ENCODE measurements at places on chromosomes 5 and 9. TPM values are rescaled to one million over a fixed set of nuclear protein-coding genes. Genes with fewer than 3 reads are reported as not detected.

TMEM267 gene
- total RNA-seq = 3.8 TPM

ITK gene
- total RNA-seq = 0.16 TPM

DAPK1 gene
- total RNA-seq = 1.7 TPM

CFAP157 gene
- not detected for total RNA-seq

PCDHGA7 gene
- 1.3 TPM for total RNA-seq

CDH12 gene
- total RNA-seq = not detected

GPR21 gene
- total RNA-seq = 1.3 TPM

WDR38 gene
- not detected for total RNA-seq

KIF4B gene
- not detected for total RNA-seq

CCNO gene
- total RNA-seq = not detected

CDKN2A gene
- 0.65 TPM for total RNA-seq

LHX2 gene
- not detected for total RNA-seq

SLC6A3 gene
- total RNA-seq = not detected

CSF1R gene
- 10.7 TPM for total RNA-seq

PNPLA7 gene
- total RNA-seq = 4.5 TPM

PRLR gene
- 0.55 TPM for total RNA-seq

ADAMTS19 gene
- 1.2 TPM for total RNA-seq

CYLC2 gene
- total RNA-seq = not detected

OTULINL gene
- 0.97 TPM for total RNA-seq

DNAI1 gene
- 0.49 TPM for total RNA-seq

SCGB3A2 gene
- total RNA-seq = not detected

ZCCHC7 gene
- 8.1 TPM for total RNA-seq

TLN1 gene
- total RNA-seq = 106 TPM

FRRS1L gene
- total RNA-seq = 0.02 TPM

NMUR2 gene
- total RNA-seq = not detected

DPH7 gene
- total RNA-seq = 16.7 TPM

CARD19 gene
- total RNA-seq = 66.7 TPM

VAV2 gene
- total RNA-seq = 0.51 TPM
